Glutamatergic neuron (in vitro differentiated cells): ENCODE measurements at places on chromosomes 3 and 15. TPM values are rescaled to one million over a fixed set of nuclear protein-coding genes. Genes with fewer than 3 reads are reported as not detected.

- no peaks in the 10 kb centered on the region for H3K36me3 ChIP-seq
- H3K27me3 ChIP-seq: peaks cover 4% of the 10 kb centered on the region
- no peak overlapping the region for H3K27ac ChIP-seq
- H3K4me3 ChIP-seq: peak overlapping the region; percentile 13
- peaks cover 11% of the 10 kb centered on the region for H3K4me1 ChIP-seq
These were observed 117.2 kb downstream of the TLE3 start for GRCh38 chr15:69980341-69981059.

DNA sequence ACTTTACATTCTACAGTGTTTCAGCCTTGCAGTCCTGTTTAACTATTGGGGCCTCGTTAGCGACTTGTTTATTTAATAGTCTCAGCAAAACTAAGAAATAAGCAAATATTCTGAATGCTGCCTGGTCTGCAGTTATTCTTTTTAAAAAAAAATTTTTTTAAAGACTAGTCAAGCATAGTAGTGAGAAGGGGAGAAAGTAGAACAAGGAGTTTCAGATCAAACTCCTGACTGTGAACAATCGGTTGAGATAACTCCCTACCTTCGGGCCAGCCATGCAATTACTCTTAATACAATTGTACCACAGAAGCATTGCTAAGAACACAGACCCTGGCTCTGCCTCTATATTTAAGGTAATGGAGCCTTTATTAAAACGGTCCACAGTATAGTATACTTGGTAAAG is 5.8 kb upstream of the DUT start:
- H3K27ac ChIP-seq: no peak overlapping the region
- H3K36me3 ChIP-seq: no peaks in the 10 kb centered on the region
- no peaks in the 10 kb centered on the region for H3K27me3 ChIP-seq
- DNase-seq: no peak
- no peak overlapping the region for H3K4me3 ChIP-seq

GRCh38 chr3:9600597-9600996 is 47.0 kb upstream of the LHFPL4 start:
- peak; percentile 39 for DNase-seq
- no peaks in the 10 kb centered on the region for H3K4me1 ChIP-seq
- no peak overlapping the region for H3K27ac ChIP-seq

DNA sequence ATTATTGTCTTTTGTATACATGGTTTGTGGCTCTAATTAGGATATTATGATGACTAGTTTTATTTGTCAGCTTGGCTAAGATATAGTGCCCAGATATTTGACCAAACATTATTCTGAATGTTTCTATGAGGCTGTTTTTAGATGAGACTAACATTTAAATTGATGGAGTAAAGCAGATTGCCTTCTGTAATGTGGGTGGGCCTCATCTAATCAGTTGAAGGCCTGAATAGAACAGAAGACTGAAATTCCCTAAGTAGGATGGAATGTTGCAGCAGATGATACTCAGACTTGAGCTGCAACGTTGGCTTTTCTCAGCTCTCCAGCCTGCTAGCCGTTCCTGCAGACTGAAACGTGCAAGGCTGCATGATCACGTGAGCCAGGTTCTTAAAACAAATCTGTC is 546.5 kb downstream of the EDEM1 start:
- DNase-seq: no peak
- H3K27me3 ChIP-seq: no peaks in the 10 kb centered on the region
- H3K36me3 ChIP-seq: no peaks in the 10 kb centered on the region
- no peak overlapping the region for H3K4me3 ChIP-seq
- H3K27ac ChIP-seq: no peak overlapping the region

DNA sequence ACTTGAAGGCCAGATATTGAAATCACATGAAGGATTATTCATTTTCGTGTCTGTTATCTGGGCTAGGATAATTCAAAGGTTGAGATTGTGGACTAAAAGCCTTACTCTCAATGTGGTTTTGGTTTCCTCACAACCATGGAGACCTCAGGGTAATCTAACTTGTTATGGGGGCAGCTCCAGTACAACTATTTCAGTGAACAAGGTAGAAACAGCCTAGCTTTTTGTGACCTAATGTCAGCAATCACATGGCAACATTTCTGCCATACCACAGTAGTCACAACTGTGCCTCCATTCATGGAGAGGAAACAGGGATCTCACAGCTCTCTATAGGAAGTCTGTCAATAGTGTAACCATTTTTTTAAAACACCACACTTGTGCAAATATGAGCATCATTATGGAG is 62.4 kb upstream of the RARB start:
- peaks cover 2% of the 10 kb centered on the region for H3K27me3 ChIP-seq
- no peak overlapping the region for H3K27ac ChIP-seq
- no peaks in the 10 kb centered on the region for H3K36me3 ChIP-seq
- no peak overlapping the region for H3K4me3 ChIP-seq
- H3K4me1 ChIP-seq: no peaks in the 10 kb centered on the region

DNA sequence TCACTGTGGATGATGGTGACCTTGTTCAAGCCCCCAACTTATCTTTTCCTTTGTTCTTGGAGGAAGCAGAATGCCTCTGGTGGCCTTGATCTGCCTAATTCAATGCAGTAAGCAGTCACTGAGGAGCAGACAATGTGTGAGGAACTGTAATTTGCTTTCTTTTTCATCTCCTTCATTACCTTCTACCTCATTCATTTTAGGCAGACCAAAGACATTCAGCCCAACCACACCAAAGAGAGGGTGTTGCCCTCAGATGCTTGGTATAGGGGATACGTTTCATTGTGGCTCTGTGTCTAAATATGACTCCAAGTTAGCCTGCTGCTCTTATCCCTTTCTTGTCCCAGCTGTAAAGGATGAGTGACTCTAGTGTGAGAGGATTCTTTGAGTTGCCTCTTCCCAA is 15.3 kb downstream of the EXOSC7 start:
- no peak overlapping the region for H3K27ac ChIP-seq
- DNase-seq: no peak
- peaks cover 28% of the 10 kb centered on the region for H3K4me1 ChIP-seq
- no peaks in the 10 kb centered on the region for H3K36me3 ChIP-seq

DNA sequence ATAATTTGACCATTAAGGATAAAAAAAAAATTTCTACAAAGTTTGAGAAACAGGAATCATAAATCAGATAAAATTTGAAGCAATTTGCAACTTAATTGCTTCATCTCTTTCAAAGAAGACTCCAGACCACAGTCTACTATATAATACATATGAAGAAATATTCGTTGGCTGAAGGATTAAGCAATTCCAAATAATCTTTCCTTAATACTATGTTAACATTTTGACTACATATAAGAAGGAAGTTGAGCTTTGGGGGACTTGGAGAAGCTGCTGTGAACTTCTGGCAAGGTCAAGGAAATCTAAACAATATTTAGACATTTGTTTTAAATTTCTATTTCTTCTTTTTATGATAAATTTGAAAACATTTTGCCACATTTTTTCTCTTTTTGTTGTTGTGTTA is 13.5 kb upstream of the GABRR3 start:
- no peaks in the 10 kb centered on the region for H3K4me1 ChIP-seq
- H3K4me3 ChIP-seq: no peak overlapping the region
- no peak for DNase-seq
- H3K27ac ChIP-seq: no peak overlapping the region
- H3K27me3 ChIP-seq: no peaks in the 10 kb centered on the region

DNA sequence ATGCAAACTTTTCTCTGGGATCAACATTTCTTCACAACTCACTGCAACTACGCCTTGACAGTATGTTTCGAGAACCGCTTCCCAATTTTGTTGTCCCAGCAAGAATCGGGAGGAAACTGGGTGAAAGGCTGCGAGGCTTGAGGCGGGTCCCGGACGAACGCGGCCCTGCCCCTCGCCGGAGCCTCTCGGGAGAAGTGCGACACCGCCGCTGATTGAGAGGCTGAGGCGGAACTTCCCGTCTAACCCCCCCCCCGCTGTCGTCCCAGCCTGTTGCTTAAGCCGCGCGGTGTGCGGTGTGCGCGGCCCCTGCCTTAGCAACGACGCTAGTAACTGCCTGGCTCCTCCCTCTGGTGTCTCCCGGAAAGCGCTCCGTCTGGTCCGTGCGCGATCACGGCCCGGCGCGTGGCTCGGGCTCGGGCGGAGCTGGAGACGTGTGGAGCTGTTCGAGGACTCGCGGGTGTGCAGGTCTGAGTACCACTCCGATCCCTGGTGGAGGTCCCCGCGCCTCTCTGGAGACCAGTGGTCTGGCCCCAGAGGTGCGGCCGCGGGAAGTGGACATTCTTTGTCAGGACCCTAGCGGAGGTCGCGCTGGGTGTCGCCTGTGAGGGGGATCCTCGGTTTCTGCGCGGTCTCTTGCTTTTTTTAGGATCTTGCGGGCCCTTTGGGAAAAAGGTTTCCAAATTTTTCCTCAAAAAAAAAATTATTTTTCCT is at the start of the genes DTWD1 and FAM227B:
DTWD1 (plus strand) TSS at position 391 of the 711 bp plus-strand sequence. CDS start 4,120 bp downstream, outside the sequence.
FAM227B (minus strand) TSS at position 161 of the 711 bp plus-strand sequence. CDS start 5,647 bp downstream, outside the sequence.
- H3K36me3 ChIP-seq: peaks cover 14% of the 10 kb centered on the region
- peaks cover 8% of the 10 kb centered on the region for H3K4me1 ChIP-seq
- peaks cover 1% of the 10 kb centered on the region for H3K27me3 ChIP-seq
- peak within 1 kb of the TSS; percentile 97 for H3K4me3 ChIP-seq
- DNase-seq: peak; percentile 95

- no peak overlapping the region for H3K4me3 ChIP-seq
- no peak for DNase-seq
- no peaks in the 10 kb centered on the region for H3K27me3 ChIP-seq
- no peak overlapping the region for H3K27ac ChIP-seq
These were observed 33.0 kb upstream of the APH1B start for GRCh38 chr15:63244399-63244798.

- no peaks in the 10 kb centered on the region for H3K27me3 ChIP-seq
- no peak overlapping the region for H3K27ac ChIP-seq
- no peak overlapping the region for H3K4me3 ChIP-seq
- H3K36me3 ChIP-seq: no peaks in the 10 kb centered on the region
These were observed 211.8 kb downstream of the TP63 start for GRCh38 chr3:189842681-189843602.

DNA sequence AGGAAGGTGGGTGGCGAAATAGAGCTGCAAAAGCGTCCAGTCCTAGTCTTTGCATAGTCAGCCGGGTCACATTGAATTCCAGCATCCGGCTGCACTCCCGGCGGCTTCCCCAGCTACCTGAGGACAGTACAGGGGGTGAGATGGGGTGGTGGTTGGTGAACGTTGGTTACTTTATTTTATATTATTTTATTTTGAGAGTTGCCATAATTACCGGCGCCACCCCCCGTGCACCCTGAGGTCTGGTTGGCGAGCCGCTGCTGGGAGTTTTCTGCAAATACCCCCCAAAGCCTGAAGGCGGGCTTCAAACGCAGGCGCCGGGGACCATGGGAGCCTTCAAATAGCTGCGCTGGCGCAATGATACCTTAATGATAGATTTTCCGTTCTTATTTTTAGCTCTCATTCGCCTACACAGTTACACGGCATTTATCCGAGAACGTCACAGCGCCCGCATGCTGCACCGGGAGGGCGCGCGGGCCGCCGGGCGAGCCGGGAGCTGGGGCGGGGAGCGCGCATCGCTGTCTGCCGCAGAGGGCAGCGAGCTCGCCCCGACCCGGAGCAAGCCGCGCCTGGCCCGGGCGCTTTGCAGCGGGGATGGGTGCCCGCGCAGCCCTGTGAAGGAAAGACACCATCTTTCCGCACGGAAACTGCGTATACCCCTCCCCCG is 756 bp upstream of the RASGRF1 start:
- H3K4me3 ChIP-seq: peak overlapping the region; percentile 92
- peak; percentile 64 for DNase-seq
- peaks cover 30% of the 10 kb centered on the region for H3K27me3 ChIP-seq
- H3K4me1 ChIP-seq: peaks cover 6% of the 10 kb centered on the region
- no peak overlapping the region for H3K27ac ChIP-seq

GRCh38 chr3:55315396-55315795 is 171.7 kb downstream of the WNT5A start:
- H3K4me3 ChIP-seq: no peak overlapping the region
- no peaks in the 10 kb centered on the region for H3K36me3 ChIP-seq
- H3K27me3 ChIP-seq: peaks cover 2% of the 10 kb centered on the region
- H3K4me1 ChIP-seq: peaks cover 3% of the 10 kb centered on the region
- no peak overlapping the region for H3K27ac ChIP-seq

DNA sequence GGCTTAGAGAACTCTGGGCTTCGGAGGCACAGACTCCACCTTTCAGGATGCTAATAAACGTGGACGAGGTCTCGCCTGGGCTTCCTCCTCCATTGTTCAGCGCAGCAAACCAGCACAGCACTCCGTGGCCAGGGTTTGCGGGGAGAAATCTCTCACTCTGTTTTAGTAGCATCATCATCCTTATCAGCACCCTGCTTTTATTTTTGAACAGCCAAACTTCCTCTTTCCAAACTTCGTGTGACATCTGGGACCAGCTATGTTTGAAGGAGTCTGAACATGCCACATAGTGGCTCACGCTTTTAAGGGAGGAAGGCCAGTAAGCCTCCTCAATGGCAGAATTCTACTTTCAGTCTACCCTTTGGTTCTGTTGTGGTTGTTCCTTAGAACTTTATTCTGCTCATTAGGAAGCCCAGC is 149.0 kb downstream of the PGPEP1L start:
- DNase-seq: no peak
- H3K4me1 ChIP-seq: peaks cover 54% of the 10 kb centered on the region
- H3K36me3 ChIP-seq: no peaks in the 10 kb centered on the region
- H3K4me3 ChIP-seq: peak overlapping the region; percentile 32
- H3K27ac ChIP-seq: peak overlapping the region; percentile 56

DNA sequence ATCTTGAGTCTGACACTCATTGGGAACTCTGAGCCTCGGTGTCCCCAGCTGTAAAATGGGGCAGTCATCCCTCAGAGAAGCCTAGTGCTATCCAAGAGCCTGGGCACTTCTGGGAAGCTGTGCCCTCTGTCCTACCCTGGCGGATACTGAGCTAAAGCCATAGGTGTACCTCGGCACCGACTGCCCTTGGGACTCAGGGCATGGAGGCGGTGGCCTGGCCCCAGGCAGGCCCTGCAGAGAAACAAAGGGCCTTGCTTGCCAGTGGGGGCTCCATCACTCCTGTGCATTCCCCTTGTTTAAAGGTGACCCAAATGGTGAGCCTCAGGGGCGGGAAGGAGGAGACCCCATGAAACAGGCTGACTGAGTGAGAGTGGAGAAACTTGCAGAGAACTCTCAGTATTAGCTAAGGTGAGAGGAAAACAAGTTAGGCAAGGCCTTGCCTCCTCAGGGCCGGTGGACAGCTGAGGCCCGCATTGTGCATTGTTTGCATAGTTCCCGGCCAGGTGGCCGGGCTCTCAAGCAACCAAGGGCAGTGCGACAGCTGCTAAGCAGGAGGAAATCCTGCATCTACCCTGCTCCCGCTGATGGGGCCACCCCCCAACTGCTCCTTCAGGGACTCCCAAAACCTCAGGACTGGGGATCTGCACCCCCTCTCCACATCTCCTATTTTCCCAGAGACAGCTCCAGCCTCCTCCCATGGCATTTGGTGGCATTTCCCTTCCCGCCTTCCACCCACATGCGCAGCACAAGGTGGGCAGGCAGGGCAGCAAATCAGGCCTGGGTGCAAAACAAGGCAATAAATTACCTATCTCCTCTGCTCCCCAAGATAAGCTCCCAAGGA is 4.3 kb downstream of the PFKFB4 start:
- no peak overlapping the region for H3K27ac ChIP-seq
- no peak overlapping the region for H3K4me3 ChIP-seq
- peaks cover 5% of the 10 kb centered on the region for H3K27me3 ChIP-seq
- H3K4me1 ChIP-seq: peaks cover 20% of the 10 kb centered on the region

The TMEM40 gene
- total RNA-seq: not detected

The MNS1 gene
- total RNA-seq: not detected

The SERPINI2 gene
- not detected for total RNA-seq

The SAMD7 gene
- total RNA-seq: not detected

The PLSCR5 gene
- total RNA-seq: not detected

The HIGD2B gene
- total RNA-seq: not detected

The SH3GL3 gene
- total RNA-seq: 2.8 TPM
